ENCODE measurements at places on chromosomes 4 and X. TPM values are rescaled to one million over a fixed set of nuclear protein-coding genes. Genes with fewer than 3 reads are reported as not detected.

DCAF12L1 gene
- not detected for total RNA-seq

TLR6 gene
- 1.2 TPM for total RNA-seq

AFM gene
- total RNA-seq, result not detected

ARX gene
- not detected for total RNA-seq

CHST7 gene
- 18.6 TPM for total RNA-seq

BMP3 gene
- 0.24 TPM for total RNA-seq

RTL9 gene
- 0.18 TPM for total RNA-seq

- no peak for DNase-seq
These were observed 251.8 kb upstream of the FTHL17 start for GRCh38 chrX:31323658-31324057.

DNA sequence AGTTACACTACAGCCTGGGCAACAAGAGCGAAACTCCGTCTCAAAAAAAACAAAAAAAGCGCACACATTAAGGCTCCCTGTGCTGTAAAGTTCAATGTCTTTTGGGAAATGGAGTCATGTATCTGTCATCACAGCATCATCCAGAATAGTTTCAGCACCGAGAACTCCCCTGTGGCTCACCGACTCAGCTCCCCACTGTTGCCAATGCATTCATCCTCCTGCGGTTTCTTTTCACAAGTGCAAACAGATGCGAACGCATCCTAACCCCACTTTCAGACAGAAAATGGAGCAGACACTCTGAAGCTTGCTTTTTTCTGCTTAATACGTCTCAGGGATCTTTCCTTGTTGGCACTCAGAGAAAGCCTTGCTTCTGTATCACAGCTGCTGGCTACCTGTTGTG is 13.8 kb upstream of the SH3TC1 start:
- DNase-seq, result peak; percentile 68

DNA sequence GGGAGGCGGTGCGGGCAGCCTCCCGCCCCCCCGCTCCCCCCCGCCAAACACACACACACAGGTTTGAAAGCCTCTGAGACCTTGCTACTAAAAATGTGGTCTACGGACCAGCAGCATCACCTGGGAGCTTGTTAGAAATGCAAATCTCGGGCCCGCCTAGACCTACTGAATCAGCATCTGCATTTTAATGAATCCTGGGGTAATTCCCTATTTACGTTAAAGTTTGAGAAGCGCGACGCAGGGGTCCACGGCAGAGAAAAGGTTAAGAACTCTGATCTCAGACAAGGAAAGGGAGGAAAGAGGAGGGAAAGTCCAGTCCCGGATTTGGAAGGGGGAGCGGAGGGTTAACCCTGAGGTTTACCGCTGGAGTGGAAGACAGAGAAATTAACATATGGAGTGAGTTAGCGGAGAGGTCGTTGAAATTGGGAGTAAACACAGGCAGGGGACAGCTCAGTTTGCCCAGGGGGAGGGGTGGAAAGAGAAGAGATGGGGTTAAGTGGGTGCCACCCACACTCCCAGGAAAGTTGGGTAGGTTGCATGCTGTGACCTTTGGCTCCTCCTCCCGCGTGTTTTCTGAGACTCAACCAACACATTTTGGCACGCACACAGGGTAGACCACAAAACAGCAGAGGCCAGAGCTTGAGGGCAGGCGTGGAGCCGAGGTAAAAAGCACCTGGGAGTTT is 483.6 kb downstream of the BCOR start:
- DNase-seq, result no peak

DNA sequence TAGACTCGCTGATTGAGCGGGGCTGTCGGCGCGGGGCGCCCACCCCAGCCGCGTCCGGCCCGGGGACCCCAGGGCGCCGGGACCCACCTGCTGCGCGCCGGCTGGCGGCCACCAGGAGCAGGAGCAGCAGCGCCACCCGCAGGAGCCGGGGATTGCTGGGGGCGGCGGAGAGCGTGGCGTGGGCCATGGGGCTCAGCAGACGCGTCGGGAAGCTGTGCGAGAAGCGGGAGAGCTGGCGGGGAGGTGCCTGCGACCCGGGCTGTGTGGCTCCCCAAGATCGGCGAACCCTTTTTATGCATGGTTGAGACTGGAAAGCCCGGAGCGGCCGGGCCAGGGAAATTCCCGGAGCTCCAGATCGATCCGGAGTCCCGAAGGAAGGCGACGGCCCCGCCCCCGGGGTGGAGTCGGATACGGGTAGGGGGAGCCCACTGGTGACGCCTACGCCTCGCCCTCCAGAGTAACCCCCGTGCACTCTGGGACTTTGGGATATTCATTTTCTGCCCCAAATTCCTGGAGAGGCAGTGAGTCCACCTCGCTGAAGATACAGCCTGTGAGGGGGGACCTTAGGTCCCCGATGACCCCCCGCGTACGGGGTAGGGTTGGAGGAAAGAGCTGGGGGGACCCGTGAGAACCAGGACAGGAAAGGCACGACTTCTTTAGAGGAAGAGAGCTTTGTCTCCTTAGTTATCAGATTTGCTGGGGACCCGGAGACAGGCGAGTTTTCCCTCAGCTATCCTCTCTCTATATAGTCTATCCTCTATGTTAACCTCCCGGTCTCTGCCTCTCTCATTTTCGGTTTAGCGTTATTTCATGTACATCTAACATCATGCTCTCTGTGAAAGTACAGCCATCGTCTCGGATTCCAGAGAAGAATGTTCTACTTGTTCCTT is at the start of gene CXCL3:
Gene CXCL3 (minus strand): TSS at position 265 of the 890 bp plus-strand sequence. CDS start 78 bp downstream, at position 187.
- no peak for DNase-seq

GRCh38 chrX:94914235-94914634 is 1240.2 kb downstream of the FAM133A start:
- no peak for DNase-seq

GRCh38 chrX:154372612-154373022 is 1.8 kb downstream of the FLNA start:
- peak; percentile 39 for DNase-seq

- DNase-seq, result no peak
These were observed 450.3 kb upstream of the PCDH7 start for GRCh38 chr4:30269850-30270249.

DNA sequence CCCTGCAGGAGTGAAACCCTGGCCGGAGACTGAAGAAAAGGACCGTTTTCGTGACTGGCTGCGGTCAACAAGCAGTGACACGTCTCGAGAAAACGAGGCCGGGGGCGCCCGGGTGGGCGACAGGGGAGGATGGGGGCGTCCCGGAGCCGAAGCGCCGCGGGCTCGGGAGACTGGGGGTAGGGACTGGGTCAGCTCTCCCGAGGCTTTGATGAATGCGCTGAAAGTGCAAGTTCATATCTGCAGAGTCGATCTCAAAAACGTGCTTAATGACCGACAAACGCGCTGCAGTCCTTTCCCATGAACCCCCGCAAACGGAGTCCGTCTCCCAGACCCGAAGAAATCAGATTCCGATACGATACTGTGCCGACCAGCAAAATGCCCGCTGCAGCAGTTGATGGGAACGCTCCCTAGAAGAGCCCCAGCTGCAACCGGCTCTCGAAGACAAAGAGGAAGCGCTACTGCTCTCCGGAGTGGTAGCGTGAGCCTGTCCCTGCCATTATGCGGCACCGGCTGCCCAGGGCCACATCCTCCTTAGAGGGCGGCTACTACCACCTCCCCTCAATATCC is 806 bp upstream of the CD99L2 start:
- peak; percentile 5 for DNase-seq

DNA sequence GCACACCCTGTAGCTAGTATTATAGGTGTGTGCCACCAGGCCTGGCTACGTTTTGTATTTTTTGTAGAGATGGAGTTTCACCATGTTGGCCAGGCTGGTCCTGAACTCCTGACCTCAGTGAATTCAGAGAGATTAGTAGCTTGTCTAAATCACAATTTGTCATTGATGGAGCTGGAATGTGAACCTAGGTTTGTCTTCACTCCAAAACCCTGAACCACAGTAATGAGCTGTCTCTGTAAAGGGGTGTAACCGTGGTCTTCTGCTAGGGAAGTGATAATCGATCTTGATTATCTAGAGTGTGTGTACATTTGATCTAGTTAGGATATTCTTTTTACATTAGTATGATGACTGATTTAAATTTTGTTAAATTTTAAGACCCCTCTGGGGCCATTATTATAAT is 8.3 kb downstream of the ARHGAP10 start:
- no peak for DNase-seq

DNA sequence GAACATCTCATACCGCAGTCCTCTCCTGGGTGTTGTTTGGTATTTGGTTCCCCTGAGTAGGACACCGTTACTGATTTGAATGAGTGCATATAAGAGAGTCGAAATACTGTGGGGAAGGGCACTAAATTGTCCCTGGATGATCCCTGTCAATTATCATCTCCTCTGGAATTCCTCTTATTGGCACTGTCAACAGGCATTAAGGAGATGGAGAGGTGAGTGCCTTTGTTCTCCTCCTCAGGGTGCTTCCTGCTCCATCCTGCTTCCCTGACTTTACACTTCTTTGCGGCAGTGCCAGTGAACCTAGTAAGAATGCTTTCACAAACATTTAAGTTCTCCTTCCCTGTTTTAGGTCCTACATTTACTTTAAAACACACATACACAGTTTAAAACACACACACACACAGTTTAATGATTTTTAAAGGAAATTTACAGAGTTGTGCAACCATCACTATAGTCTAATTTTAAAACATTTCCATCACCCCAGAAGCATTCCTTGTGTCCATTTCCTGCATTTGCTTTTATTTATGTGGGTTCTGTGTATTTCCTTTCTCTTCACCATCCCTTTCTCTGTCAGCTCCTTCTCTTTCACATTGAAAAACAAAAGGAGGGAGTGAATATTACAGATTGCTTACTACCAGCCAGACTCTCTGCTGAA is 20.9 kb upstream of the ZRSR2 start:
- no peak for DNase-seq

DNA sequence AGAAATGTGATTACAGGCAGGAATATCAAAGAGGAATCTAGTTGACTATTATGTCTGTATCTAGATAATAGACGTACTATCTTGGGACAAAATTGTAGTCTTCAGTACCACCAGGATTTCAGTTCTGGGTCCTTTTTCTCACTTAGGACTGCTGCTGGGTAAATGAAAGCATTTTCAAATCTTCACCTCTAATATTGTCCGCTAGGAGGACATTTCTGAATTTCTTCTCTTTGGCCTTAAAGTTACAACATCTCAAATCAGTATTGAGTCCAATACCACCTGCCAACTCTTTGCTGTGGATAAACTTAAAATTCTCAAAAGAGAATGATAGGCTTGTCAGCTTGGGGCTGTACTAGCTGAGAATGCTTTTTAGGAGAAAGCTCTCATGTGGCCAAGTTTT is 6.0 kb downstream of the FGF16 start:
- DNase-seq, result no peak

DNA sequence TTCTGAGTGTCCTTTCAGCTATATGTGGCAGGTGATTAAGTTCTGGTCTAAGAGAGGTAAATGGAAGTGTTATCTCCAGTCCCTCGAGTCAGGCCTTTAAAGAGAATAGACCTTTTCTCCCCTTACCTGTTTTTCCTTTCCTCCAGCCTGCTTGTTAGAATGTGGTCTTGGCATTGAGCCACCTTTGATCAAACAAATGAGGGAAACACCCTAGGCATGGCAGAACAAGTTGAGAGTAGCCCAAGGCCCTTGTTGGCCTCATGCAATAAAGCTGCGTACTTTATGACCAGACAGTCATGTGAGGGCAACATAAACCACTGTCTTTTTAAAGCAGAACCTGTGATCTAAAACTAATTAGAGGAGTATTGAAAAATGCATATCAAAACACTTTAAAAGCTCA is 13.2 kb upstream of the IL13RA2 start:
- DNase-seq, result no peak

GRCh38 chrX:87528487-87528886 is 10.9 kb downstream of the KLHL4 start:
- no peak for DNase-seq

GRCh38 chr4:38723726-38724474 is 58.9 kb downstream of the TLR10 start:
- DNase-seq, result no peak

- DNase-seq, result no peak
These were observed 24.5 kb downstream of the IL15 start for GRCh38 chr4:141660880-141661279.

- no peak for DNase-seq
These were observed 773 bp upstream of the ITM2A start for GRCh38 chrX:79367907-79368306.
